ENCODE measurements at places on chromosomes 1 and 21. TPM values are rescaled to one million over a fixed set of nuclear protein-coding genes. Genes with fewer than 3 reads are reported as not detected.

The HS2ST1 gene
- total RNA-seq = 31.3 TPM

The KPRP gene
- not detected for total RNA-seq

The FAM43B gene
- total RNA-seq = not detected

The LRRC53 gene
- total RNA-seq = not detected

The GBP7 gene
- total RNA-seq = not detected

The RBP7 gene
- not detected for total RNA-seq

The NID1 gene
- 145 TPM for total RNA-seq

The PARP1 gene
- total RNA-seq = 104 TPM

The VSIG8 gene
- total RNA-seq = 0.43 TPM

The ADORA1 gene
- total RNA-seq = 5.0 TPM

The RFX5 gene
- 34.2 TPM for total RNA-seq

The ZNF695 gene
- 0.44 TPM for total RNA-seq

The CYP4B1 gene
- total RNA-seq = not detected

The MAN1A2 gene
- total RNA-seq = 78.3 TPM

The PLA2G2D gene
- total RNA-seq = not detected

The TEX38 gene
- not detected for total RNA-seq

The ATAD3A gene
- total RNA-seq = 47.1 TPM

The MYOC gene
- total RNA-seq = not detected

The PTCH2 gene
- total RNA-seq = 0.22 TPM

The CLDN14 gene
- not detected for total RNA-seq

The HEYL gene
- 0.57 TPM for total RNA-seq

The CDK11A gene
- total RNA-seq = 21.5 TPM

The NTNG1 gene
- total RNA-seq = 0.22 TPM

The RIPPLY3 gene
- not detected for total RNA-seq

The CBR1 gene
- 70.9 TPM for total RNA-seq

The EVA1C gene
- 11.3 TPM for total RNA-seq

The FAM163A gene
- total RNA-seq = not detected

The POGK gene
- total RNA-seq = 25.4 TPM

The PTTG1IP gene
- 328 TPM for total RNA-seq
